Prostate gland (tissue), 2 donors: ENCODE measurements at places on chromosomes 1 and 21. TPM values are rescaled to one million over a fixed set of nuclear protein-coding genes. Genes with fewer than 3 reads are reported as not detected.

DNA sequence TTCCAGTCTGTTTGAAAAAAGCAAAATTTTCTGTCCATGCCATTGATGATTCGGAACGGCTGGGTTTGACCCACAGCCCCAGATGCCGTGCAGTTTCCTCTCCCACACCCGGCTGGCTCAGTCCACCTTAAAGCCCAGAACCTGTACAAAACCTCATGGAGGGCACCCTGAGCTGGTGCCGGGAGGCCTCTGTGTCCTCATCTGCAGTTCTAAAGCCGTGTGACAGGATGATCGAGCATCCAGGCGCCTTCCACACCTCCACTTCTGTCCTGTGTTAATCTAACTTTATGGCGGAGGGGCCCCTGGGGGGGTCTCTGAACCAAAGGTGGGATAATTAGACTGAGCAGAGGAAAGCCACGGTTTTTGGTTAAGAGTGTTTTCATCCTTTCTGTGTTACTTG lies 49.6 kb downstream of the SLC37A1 start:
- DNase-seq = no peak

GRCh38 chr1:21553116-21553926 lies 44.1 kb downstream of the ALPL start:
- no peak for DNase-seq

GRCh38 chr1:212186427-212187207 lies 98.6 kb upstream of the PPP2R5A start:
- DNase-seq = no peak

GRCh38 chr1:165845569-165845968 lies 18.2 kb downstream of the UCK2 start:
- no peak for DNase-seq

GRCh38 chr1:162276493-162276892 lies 100.2 kb downstream of the SPATA46 start:
- peak; percentile 15 for DNase-seq

DNA sequence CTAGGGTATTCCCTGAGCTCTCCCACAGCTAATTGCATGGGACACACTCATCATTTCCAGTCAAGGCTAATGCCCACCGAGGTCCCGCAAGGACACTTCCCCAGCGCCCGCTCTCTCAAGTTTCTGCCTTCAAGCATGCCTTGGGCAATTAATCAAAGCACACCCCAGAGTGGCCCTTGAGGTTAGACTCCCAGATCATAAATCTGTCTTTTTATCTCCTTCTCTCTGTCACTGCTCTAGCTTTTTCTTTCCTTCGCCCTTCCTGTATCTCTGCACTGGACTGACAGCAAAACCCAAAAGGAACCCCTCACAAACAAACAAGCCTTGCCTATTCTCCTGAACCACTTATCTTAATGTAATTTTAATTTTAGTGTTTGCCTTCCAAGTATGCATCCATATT lies 7.9 kb upstream of the EXOSC10 start:
- no peak for DNase-seq

DNA sequence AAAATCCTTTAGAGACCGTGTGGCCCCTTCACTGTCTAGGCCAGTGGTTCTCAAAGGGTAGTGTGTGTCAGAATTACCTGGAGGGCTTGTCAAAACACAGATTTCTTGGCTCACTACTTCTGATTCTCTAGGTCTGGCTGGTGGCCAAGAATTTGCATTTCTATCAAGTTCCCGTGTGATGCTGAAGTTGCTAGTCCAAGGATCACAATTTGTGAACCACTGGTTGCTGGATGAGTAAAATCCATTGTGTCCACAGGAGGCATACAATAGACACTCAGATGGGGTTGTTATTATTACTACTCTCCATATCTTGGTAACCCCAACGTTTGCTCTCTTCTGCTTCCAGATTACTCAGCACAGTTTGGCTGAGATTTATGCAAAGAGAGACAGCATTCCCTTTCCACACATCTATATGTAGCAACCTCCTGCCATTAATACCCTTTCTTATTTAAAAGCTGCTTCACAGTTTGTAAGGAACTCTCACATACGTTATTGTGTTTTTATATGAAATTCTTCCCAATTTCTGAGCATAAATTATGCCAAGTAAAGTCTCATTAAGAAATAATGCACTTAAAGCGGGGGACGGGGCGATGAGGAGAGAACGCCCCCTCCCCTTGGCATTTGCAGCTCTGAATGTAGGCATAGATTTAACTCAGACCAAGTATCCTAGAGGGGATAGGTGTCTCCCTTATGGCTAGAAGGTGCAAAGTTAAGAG lies 720 bp upstream of the TMCC2 start:
- DNase-seq = no peak

DNA sequence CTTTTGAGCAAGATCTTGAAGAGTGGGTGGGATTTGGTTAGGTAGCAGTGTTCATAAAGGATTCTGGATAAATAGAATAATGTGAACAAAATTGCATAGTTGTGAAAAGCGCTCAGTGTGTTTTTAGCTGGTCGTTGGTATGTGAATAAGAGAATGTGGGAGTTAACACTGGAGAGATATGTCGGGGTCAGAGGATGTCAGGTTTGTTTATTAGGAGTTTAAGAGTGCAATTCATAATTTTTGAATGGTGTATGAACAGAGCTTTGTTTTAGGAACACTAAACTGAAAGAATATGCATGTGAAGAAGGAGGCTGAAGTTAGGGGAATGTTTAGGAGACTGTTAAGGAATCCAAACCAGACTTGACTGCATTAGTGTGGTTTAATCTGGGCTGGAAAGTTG lies 9.4 kb downstream of the USP16 start:
- DNase-seq = no peak

DNA sequence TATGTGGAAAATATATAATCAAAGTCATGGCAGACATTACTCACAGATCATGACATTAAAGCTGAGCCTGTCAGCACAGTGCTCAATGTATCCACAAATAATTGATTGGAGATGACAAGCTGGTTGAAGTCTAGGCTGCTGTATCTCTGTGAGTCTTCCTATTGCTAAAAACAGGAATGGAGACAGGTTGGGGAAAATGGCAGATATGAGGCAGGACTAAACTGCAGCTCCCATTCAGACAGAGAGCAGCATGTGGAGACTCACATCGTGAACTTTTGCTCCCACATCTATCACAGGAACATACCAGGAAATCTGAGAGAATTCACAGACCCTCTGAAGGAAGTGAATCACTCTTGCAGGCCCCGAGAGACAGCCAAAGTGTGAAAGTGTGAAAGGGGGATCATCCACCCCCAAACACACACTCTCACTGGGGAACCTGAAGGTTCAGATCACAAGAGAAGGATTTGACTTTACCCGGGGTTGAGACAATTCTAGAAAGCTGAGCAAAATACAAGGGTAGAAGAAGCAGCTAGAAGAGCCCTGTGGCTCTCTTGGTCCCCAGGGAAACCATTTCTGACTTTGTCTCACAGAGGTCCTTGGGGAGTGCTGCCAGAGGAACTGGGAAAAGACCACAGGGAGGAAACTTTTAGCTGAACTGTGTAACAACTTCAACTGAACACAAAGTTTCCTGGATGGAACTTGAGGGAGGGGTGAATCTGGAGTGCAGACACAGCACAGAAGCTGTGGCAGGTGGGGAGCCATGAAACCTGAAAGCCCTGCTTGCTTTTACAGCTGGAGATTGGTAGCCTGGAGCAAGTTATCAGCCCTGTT lies 173.4 kb downstream of the S1PR1 start:
- no peak for DNase-seq

DNA sequence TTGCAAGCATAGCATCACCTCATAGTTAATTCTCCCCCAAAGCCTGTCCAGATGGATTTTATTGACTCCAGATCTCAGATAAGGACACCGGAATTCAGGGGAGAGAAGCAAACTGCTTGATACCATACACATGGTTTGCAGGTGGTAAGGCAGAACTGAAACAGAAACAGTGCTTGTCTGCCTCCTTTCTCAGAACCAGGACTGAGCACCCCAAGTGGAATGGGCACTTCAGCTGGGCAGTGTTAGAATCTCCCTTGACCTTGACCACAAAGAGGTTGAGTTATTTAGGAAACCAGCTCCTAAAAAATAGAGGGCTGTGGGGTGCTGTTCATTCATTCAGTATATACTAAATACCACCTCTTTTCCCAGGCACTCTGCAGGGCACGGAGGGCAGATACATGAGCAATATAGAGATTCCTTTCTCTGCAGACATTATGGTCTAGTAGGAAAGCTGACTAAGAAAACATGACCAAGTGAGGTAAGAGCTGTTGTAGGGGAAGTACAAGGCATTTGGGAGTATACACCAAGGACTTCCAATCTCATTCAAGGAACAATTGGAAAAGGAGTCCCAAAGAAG lies 185.2 kb downstream of the C1orf94 start:
- no peak for DNase-seq

DNA sequence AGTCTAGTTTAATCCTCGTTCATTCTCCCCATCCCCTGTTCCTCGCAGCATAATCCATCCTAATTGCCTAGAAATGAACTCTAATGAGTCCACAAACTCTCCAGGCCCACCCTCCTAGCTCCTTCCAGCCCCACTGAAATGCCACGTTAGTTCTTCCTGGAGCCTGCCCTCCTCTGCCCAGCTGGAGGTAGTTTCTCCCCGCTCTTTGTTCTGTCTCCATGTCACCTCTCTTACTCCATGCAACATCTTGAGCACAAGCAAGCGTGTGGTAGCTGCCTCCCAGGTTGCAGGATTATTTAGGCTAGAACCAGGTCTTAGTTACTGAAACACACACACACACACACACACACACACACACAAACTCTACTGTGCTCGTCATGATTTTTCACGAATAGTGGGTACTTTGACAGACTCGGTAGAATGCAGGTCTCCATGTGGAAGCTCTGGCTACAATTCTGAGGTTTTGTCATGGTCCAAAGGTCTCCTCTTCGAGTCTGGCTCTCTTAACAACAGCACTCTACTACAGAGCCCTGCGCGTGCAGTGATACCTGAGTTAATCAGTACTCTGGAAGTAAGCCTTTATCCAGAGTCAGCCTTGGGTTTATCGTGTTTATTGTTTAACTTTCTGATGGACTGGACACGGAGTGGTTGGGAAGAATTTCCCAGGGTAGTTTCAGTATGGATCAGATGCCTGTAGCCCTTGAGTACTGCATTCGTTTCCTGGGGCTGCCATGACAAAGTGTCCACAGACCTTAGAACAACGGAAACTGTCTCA lies 27.5 kb downstream of the HUNK start:
- no peak for DNase-seq

DNA sequence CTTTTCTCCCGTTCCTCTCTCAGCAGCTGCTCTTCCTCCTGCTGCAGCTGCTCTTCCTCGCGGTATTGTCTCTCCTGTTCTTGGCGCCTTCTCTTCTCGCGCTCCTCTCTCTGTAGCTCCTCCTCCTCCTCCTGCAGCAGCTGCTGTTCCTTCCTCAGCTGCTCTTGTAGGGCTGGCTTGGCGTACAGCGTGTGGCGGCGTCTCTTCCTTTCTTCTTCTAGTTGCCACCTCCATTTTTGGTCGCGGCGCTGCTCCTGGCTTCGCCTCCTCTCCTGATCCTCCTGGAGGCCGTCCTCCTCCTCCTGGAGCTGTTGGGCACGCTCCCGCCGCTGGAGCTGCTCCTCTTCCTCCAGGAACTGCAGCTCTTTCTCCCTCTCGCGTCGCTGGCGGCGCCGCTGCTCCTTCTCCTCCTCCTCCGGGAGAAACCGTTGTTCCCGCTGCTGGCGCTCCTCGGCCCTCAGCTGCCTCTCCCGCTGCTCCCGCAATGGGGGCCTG lies 4.8 kb downstream of the TCHH start:
- peak; percentile 12 for DNase-seq

DNA sequence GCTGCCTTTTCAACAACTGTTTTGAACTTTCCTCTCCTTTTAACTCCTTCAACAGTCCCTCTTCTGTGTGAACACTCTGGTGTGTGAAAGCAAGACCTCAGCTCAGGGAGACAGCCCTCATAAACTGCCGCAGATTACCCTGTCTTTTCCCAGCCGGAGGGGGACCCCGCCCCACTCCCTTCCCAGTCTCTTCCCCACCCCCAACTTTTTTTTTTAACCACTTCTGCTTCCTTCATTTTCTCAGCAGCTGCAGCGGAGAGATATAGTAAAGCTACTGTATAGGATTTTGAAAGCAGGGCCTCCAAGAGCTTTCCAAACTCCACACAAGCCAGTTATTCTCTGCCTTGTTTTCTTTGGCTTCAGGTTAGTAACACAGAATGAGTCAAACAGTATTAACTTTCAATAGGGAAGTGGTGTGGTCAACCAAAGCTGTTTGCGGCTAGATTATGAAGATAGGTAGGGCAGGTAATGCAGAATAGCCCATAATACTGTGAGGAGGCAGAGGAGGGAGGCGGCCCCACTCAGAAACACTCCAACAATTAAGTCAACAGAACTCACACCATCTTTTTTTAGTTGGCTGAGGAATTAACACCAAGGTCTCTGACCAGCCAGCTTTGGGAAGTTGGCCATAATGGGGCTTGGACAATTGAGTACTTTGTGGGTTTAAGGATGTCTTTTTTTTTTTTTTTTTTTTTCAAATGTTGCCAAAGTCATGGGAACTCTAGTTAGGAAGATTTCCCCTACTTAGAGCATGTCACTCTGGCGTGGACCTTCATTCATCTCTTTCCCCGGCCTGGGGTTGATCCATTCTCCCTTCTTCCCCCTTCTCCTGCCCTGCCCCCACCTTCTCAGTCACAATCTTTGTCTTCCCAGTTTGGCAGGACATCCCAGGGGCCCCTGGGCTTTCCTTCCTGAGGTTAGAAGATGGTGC lies 177.0 kb downstream of the CLIC6 start:
- DNase-seq = peak; percentile 80

GRCh38 chr1:53320646-53321045 lies 7.2 kb downstream of the LRP8 start:
- no peak for DNase-seq

DNA sequence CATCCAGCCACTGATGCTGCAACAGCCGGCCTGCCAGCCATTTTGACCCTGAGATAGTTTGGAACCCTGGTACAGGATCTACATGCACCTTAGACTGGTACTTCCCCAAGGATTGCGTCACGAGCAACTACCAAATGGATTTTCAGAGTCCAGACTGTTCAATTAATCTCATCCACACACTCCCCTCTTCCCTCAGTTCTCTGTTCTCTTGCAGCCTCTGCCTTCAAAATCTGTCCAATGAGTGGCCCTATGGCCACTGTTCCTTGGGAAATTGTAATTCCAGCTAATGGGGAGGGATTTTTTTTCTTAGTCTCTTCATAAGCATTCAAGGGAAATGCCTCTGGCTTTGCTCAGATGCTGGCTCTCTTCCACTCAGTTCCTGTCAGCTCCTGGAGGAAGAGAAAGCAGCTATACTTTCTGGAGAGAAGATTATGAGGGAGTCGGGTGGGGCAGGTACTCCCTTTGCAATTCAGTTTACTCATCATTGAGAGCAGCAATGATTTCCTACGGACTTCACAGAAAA lies 19.8 kb upstream of the UAP1 start:
- no peak for DNase-seq

The PCAT6 gene
- total RNA-seq = 6.2 TPM

The SYDE2 gene
- 6.6 TPM for total RNA-seq

The FMO2 gene
- 6.5 TPM for total RNA-seq

The RBM11 gene
- 4.1 TPM for total RNA-seq

The CD164L2 gene
- 3.6 TPM for total RNA-seq

The MYCL gene
- 19.7 TPM for total RNA-seq

The OR14I1 gene
- total RNA-seq = not detected

The SLC1A7 gene
- total RNA-seq = not detected

The KCTD3 gene
- total RNA-seq = 78.3 TPM

The HSD3B1 gene
- not detected for total RNA-seq

The STUM gene
- 4.3 TPM for total RNA-seq

The TIE1 gene
- 18.7 TPM for total RNA-seq
